Stimulated activated CD8-positive, alpha-beta memory T cell treated with anti-CD3 and anti-CD28 coated beads, Interleukin-12 subunit alpha, Interleukin-12 subunit beta, amount 100 ng/mL, for 1 hour (primary cell): ENCODE measurements at places on chromosomes 6 and 20.

DNA sequence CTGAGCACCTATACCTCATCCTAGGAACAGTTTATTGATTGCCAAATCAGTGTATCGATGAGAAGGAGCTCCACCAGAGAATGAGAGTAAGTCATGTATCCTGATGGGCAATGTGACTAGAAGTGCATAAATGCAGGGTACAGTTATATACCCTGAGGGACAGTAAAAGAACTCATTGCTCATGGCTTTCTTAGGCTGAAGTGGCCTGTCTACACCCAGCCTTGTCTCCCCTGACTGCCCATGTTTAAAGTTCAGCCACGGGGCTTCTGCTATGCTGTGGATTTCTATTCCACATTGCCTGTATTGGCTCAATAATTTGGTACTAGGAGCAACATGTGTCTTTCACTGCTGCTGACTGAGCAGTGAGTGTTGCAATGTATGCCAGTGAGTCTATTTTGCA lies 400.4 kb upstream of the IMPG1 start:
- DNase-seq = no peak

DNA sequence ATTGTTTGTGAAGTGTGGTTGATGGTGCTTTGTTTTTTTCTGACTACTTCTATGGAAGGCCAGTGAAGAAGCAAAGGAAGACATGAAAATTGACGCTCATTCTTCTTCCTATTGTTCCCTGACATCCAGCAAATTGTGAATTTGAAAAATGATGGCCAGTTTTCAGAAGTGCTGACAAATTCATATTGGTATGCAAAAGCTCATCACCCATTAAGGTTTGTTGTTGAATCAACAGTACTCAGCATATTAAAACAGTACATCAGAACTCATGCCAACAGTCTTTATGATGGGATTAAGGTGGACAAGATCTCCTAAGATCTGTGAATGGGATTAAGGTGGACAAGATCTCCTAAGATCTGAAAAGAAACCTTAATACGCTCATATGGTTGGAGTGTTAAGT lies 1.0 kb upstream of the MTG2 start:
- no peak for DNase-seq

DNA sequence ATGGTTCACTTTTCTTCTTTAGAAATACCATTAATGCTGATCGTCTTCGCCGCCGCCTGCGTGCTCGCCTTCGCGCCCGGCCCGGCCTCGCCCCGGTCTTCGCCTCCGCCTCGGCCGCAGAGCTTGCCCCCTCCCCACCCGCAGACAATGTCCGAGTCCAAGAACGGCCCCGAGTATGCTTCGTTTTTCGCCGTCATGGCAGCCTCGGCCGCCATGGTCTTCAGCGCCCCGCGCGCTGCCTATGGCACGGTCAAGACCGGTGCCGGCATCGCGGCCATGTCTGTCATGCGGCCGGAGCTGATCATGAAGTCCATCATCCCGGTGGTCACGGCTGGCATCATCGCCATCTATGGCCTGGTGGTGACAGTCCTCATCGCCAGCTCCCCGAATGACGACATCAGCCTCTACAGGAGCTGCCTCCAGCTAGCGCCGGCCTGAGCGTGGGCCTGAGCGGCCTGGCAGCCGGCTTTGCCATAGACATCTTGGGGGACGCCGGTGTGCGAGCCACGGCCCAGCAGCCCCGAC lies 4.8 kb upstream of the PRPH2 start:
- DNase-seq = no peak

- DNase-seq = no peak
Measured at GRCh38 chr20:58374906-58375758, 13.9 kb upstream of the VAPB start.

DNA sequence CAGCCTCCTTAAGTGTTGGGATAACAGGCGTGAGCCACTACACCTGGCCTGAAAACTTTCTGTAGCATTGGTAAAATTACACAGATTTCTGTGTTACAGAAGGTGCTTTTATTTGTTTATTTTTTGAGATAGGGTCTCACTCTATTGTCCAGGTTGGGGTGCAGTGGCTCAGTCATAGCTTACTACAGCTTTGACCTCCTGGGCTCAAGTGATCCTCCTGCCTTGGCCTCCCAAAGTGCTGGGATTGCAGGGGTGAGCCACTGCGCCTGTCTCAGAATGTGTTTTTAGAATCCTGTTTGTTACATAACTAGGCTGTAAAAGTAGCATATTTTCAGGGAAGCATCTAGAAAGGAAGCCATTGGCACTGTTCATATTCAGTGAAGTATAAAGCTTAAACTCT lies 16.9 kb upstream of the BLTP3A start:
- no peak for DNase-seq

DNA sequence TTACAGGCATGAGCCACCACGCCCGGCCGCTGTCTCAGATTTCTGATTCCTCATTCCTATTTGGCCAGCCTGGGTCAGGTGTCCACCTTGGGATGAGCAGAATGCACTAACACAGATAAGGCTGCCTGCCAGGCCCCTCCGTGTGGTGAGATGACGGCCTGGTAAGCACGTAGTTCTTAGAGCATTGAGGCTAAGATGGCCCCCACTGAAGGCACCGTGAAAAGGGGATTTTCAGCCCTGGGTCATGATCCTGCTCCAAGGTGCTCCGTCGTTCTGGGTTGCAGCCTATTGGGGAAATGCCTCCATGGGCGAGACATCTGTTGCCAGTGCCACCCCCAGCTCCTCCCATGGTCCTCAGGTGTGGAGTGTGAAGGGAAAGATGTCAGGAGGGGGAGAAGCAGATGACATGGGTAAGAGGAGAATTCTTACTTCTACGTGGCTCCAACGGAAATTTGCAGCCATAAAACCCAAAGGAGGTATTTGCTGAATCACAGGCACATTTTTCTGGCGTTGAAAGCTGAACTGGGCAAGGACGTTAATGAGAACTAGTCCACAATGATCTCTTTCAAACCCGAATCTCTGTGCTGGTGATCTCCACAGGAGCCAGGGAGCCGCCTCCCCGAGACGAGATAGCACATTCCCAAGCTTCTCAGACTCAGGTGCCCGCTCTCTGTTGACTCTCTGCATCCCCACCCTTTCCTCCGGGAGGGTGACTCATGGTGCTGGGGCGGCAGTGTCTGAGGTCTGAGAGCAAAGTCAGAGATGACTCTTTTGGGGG lies 34.0 kb upstream of the BMP6 start:
- DNase-seq = no peak

DNA sequence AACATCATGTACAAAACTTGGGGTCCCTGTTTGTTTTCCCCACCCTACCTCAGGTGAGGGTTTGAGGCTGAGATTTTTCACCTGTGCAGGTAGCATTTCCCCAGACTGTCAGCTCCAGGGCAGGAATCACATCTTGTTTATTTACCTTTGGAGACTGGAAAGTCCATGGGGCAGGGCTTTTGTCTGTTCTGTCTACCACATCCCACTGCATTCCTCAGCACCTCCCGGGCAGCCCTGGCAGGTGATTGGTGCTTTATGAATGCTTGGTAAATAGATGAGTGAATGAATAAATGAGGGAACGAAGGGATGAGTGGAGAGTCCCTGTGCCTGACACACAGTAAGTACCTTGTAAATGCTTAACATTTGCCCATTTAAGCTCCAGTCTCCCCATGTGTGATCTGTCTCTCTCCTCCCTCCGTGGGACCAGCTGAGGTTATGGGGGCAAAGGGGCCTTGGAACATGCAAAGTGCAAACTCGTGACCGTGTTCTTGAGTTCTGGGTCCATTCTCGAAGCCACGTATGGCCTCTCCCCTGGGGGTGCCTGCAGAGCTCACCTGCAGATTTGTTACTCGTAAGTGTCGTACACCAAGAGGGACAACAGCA lies 69.7 kb upstream of the PMEPA1 start:
- DNase-seq = no peak

- no peak for DNase-seq
Measured at GRCh38 chr6:46996860-46997641, 45.1 kb downstream of the ADGRF1 start.

DNA sequence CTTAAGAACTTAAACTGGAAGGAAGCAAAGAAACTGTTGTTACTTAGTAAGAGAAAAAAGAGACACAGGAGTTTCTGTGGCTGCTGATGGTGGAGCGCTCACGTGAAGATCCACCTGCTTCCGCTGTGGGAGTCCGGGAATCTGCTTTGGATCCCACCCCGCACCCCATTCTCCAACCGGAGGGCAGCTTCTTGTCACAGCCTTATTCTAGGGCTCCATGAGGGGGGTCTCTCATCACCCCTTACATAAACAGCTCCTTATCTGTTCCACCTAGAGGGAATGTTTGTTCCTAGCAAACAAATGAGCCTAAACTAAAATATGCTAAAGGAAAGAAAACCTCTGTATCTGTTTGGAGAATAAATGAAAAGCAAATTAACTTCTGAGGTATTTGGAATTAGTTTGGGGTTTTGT lies 280.5 kb downstream of the QKI start:
- no peak for DNase-seq

DNA sequence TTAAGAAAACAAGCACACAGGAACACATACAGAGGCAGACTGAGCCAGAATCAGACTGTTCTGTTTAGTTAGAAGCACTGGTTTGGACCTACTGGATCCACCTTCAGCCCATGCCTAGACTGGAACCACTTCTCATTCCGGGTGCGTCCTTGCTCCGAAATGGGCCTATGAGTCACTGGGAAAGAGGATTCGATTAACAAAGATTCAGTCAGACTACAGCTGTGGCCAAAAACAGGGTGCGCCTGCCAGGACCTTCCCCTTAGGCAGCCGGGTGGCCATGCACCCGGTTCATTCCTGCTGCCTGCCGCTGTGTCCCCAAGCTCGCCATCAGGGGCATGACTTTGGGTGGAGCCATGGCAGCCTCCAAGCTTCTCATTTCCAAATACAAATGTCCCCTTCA lies 14.5 kb upstream of the KCNK5 start:
- DNase-seq = no peak
